ENCODE measurements at places on chromosomes 11 and 22.
A peak's percentile ranks its signal among the peaks of the same experiment; 100 is the strongest.

DNA sequence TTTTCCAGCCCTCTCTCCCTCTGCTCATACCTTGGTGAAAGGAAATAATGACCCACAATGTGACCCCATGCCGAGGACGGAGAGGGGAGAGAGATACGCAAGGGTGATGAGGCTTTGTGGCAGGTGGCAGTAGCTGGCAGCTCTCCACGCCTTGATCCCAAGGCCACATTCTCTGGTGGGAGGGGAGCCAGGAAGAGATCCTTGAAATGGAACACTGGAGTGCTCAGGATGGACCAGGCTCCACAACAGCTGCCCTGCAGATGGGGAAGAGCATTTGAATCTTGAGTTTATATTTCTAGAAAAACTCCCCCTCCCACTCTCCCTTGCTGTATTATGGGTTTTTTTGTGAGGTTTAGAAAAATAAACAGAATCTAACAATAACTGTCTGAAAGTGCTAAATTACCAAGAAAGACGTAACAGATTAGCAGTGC is 61.6 kb upstream of the CDON start:
- DNase-seq: no peak

- no peak for DNase-seq
Observed at GRCh38 chr22:48981371-48982061, 846.2 kb downstream of the BRD1 start.

DNA sequence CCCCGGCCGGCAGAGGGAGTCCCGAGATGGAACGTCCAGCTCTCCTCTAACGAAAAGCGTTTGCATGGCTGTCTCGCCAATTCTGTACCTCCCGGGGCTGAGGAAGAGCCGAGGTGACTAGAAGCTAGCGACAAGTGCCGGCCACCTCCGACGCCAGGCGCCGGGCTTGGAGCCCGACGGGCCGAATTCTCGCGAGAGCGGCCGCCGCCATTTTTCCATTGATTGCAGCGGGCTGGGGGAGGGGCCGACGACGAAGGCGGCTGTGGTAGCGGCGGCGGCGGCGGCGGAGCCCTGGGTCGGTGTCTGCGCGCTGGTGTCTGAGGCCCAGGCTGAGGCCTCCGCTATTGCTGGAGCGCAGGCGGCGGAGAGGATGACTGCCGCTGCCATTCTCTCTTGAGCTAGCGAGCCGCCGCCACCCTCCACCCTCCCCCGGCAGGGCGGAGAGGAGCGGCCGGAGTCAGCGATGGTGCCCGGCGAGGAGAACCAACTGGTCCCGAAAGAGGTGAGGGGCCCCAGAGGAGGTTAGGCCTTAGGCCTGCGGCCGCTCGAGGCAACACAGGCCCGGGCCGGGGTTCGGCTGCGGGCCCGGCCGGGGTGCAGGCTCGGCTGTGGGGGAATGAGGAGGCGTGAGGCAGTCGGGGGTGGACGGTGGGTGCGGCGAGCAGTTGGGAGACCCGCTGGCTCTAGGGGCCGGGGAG is at the start of gene USP47:
TSS of gene USP47 (plus strand) at position 250 of the 698 bp plus-strand sequence. CDS start at position 464, 214 bp downstream.
- DNase-seq: peak; percentile 60

GRCh38 chr11:117949062-117949461 is 19.9 kb upstream of the TMPRSS13 start:
- no peak for DNase-seq

DNA sequence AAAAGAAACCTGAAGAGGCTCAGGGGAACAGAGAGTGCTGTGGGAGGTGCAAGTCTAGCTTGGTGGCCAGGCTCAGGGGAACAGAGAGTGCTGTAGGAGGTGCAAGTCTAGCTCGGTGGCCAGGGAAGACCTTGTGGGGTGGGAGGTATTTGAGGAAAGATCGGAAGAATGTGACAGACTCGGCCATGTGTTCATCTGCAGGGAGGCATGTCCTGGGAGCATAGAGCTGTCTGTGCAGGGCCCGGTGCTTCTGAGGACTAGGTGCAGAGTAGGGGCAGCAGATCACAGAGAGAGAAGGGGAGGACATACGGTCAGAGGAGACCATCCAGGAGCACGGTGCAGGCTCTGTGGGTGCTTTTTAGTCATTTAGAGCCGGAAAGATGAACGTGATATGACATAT is 10.8 kb downstream of the IFITM10 start:
- no peak for DNase-seq

GRCh38 chr22:43616645-43617044 is 195.5 kb downstream of the EFCAB6 start:
- no peak for DNase-seq

GRCh38 chr22:47115921-47116320 is 353.5 kb downstream of the TBC1D22A start:
- no peak for DNase-seq

- DNase-seq: no peak
Observed at GRCh38 chr22:25085930-25086901, 113.4 kb upstream of the CRYBB3 start.

DNA sequence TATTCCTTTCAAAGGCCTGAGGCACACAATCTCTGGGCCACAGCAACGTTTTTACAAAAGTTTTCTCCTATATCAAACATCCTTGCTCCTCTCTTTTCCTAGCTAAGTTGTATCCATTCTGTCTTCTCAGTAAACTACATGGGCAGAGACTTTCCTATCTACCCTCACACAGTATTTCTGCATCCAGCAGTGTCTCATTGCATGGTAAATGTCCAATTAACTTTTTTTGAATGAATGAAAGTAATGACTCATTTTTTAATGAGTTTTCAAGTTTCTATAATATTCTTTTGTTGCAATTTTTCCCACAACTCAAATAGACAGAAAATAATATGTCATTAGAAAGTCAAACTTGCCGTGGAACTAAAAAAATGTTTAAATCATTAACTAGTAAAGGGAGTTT is 688.6 kb downstream of the JRKL start:
- no peak for DNase-seq

GRCh38 chr11:70742553-70743291 is 344.4 kb downstream of the CTTN start:
- DNase-seq: no peak

- no peak for DNase-seq
Observed at GRCh38 chr22:40728731-40729189, 49.5 kb downstream of the MCHR1 start.

GRCh38 chr22:31651664-31652063 is 10.4 kb downstream of the PISD start:
- no peak for DNase-seq

DNA sequence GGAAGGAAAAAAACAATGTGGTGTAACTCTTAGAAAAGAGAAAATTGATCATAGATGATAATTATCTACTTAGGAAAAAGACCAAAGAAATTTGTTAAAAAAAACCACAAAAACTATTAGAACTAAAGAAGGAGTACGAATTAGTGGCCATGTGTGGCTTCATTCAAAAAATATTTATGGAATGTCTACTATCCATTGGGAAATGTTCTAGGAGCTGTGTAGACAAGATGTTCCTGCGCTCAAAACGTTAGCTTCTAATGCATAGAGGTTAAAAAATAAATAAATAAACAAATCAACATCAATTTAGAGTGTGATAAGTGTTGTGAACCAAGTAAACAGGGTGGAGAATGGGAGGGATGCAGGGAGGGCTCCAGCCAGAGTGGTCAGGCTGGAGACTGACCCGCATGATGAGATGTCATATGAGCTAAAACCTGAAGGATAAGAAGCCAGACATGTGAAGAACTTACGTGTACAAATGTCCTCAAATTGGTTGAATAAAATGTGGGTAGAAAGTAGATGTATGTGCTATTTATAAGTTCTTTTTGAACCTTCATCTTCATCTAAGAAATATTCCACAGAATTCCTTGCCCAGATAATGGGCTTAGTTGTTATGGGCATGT is 4.3 kb upstream of the EXPH5 start:
- no peak for DNase-seq

DNA sequence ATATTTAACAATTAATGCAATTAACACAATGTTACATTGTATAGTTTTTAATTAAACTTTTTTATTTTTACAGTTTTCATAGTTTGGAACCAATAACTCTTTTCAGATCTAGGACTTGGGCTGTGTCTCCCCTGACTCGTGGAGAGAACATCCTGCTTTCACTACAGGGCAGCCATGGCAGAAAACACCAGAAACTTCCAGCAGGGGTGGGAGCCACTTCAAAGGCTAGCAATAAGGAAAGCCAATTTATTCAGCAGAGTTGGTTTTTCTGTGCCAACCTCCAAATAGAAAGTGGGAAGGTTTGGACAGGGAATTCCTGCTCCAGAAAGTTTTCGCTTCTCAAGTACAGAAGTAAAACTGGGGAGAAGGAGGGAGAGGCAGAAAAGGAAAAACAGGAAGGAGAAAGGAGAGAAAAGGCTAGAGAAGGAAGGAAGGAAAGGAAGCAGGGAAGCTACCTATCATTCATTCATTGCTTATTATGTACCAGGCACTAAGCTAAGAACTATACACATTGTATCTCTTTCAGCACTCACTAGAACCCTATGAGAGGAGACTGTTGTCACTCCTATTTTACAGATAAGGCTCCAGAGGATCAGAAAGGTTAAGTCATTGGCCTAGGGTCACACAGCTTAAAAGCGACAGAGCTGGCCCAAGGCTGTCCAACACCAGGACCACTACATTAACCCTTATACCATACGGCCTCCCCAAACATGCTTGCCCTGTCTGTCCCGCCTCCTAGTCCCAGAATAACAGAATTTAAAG is 54.8 kb upstream of the CREB3L1 start:
- no peak for DNase-seq

- DNase-seq: no peak
Observed at GRCh38 chr11:114090225-114090910, 30.9 kb downstream of the ZBTB16 start.

DNA sequence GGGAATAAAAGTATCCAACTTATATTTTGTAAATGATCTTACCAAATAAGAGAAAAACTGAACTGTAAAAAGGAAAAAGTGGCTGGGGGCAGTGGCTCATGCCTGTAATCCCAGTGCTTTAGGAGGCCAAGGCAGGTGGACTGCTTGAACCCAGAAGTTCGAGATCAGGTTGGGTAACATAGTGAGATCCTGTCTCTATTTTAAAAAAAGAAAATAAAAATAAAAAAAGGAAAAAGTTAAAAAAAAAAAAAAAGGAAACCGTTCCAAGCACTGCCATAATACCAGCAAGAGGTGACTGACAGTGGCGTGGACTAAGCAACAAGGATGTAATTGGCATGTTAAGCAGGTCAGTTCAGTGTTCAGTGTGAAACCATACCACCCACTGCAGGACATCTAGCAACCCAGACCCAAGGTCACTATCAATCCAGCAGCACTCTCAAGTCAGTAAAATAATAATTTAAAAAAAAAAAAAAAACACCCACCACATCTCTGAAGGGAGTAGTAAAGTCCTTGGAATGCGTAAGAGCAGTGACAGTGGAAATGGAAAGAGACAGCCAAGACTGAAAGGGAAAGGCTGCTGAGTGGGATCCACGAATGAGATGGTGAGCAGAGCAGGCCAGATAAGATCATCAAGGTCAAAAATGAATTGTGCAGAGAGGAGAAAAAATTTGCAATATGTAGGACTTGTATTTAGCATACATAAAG is 43.6 kb downstream of the MAPK1 start:
- no peak for DNase-seq

- DNase-seq: no peak
Observed at GRCh38 chr11:49208006-49208721, at the start of gene FOLH1. TSS of gene FOLH1 (minus strand) at chr11:49208602. CDS start at chr11:49208409, 193 bp downstream.

DNA sequence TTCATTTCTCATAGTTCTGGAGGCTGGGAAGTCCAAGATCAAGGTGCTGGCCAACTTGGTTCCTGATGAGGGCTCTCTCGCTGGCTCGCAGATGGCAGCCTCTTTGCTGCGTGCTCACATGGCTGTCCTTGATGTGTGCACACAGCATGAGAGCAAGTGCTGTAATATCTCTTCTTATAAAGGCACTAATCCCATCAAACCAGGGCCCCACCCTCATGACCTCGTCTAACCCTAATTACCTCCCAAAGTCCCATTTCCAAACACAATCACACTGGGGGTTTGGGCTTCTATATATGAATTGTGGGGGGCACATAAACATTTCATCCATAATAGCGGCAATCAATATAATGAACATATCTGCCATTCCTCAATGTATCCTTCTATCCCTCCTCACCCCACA is 1062.1 kb downstream of the BRD1 start:
- no peak for DNase-seq

GRCh38 chr11:19980957-19981669 is 179.2 kb downstream of the DBX1 start:
- DNase-seq: peak; percentile 61

DNA sequence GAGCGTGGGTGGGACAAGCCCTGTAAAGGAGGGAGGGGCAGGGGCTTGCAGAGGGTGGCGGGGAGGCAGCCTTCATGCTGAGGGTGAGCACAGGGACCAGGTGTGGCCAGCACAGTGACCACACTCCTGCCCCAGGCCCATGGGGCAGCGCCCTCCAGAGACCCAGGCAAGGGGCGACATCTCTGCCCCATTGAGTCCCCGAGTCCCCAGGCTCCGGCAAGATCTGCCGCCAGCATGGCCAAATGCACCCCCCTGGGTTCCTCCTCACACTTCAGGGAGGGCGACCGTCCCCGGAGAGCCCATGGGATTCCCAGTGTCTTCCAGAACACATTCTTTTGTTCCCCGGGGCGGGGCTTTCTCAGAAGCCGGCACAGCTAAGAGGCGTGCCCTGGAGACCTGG is 362.5 kb downstream of the TBC1D22A start:
- no peak for DNase-seq

DNA sequence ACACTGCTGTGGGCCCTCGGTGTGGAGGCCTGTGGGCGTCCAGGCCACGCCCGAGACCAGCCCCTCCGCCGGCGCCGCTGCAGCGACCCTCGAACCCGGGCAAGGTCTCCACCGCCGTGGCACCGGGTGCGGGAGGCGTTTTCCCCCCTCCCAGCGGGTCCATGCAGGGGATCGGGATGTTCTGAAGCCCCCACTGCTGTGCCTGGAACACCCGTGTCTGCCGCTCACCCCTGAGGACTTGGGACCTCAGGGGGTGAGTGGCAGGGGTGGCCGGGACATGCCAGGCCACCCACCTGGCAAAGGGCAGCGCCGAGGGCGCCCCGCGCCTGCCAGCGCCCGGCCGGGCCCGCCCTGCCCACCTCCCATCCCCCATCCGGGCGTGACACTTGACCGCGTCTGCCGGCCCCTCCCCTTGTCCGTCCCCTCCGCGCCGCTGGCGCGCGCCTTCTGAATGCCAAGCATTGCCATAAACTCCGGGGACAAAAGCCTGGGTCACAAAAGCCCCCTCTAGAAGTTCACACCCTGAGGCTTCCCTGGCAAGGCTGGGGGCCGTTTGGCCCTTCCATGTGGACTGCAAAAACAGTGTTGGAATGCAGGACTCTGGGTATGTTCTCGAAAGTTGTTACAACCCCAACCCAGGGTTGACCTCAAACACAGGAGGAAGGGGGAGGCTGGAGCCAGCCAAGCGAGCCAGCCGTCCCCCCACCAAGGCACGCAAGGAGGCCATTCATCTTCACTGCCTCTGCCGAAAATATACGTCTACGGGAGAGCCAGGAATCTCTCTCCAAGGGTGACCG is 819 bp upstream of the KCNQ1OT1 start:
- DNase-seq: no peak

All from GM04504 (cell line).